ENCODE measurements at places on chromosomes 5 and 9.

GRCh38 chr5:133325864-133326263, 274.1 kb downstream of the HSPA4 start:
- no peak for DNase-seq

DNA sequence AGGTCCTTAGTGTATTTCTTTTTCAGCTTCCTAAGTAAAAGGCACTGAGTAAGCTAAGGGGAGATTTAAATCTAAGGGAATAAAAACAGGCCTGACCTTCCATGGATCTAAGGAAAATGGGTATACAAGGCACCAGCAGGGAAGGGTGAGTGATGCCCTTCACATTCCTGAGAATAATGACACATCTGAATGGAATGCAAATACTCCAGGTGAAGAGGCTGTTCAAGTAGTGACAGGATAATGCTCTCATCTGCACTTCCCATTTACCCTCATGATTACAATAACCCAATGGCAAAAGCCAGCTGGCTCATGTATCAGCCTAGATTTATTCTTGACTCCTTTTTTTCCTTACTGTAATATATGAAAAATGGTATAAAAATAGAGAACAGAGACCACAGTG, 216.2 kb upstream of the ACTBL2 start:
- no peak for DNase-seq

DNA sequence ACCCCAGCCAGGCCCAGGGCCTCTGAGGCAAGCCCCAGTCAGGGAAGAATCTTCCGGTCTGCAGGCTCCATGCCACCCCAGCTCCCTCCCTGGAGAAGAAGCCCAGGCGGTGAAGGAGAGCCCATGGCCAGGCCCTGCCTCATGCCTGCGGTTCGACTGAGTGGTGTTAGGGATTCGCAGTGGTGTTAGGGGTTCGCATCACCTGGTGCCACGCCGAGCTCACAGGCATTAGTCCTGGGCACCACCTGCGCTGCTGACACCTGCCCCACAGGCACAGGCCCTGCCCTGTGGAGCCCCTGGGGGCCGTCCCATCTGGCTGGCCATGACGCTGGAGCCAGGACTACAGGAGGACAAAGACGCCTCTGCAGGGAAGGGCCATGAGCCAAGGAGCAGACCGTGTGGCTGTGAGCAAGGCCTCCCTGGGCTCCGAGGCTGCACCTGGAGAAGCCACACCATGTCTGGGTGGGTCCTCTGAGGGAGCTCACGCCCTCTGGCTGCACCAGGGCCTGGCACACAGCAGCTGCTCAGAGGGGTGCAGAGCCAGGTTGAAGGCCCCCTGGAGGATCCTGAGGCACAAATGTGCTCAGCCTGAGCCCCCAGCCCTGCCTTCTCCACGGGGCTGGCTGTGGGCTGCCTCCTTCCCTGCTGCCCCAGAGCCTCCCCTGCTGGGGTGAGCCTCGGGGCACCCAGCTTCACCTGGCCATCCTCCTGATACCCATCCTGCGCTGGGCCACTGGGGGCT, 27.6 kb upstream of the RNF130 start:
- DNase-seq, result no peak

DNA sequence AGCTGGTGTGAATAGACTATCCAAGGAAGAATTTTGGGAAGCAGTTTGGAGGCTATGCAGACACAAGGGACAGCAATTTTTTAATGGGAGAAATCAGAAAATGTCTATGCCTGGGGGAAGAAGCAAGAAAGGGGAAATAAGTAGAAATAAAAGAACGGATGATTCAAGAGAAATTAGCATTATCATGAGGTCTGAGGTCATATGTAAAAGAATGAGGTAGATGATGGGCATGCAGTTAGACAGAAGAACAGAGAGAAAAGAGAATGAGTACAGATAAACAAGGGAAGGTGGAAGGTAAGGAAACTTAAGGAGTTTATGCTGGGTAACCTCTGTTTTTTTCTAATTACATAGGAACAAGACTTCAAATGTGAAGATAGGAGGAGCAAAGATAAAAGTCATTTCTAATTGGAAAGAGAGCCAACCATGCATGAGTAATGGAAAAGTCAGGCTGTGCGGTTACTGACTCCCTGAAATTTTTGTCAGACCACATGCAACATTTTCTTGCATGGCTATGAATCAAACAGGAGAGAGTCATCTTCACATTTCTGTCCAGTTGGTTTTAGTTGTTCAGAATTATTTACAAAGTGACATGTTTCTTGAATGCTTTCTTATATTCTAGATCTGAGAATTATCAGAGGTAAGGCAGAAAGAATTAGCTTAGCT, 101.0 kb upstream of the PIK3R1 start:
- DNase-seq, result no peak

DNA sequence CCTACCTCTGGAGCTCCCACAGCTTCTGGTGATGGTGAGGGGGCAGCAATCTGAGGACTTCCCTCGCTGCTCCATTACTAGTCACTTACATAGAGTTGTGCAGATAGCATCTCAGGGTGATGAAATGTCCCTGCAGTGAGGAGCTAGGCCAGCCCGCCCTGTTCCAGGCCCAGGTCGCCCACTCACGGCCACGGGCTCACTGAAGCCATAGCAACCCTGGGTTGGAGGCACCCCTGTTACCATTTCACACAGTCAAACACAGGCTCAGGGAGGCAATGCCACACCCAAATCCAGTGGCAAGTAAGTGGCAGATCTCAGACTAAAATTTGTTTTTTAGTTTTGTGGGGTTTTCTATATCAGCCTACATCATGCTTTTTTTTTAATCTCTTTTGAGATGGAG, 19.6 kb downstream of the SH2D3C start:
- no peak for DNase-seq

DNA sequence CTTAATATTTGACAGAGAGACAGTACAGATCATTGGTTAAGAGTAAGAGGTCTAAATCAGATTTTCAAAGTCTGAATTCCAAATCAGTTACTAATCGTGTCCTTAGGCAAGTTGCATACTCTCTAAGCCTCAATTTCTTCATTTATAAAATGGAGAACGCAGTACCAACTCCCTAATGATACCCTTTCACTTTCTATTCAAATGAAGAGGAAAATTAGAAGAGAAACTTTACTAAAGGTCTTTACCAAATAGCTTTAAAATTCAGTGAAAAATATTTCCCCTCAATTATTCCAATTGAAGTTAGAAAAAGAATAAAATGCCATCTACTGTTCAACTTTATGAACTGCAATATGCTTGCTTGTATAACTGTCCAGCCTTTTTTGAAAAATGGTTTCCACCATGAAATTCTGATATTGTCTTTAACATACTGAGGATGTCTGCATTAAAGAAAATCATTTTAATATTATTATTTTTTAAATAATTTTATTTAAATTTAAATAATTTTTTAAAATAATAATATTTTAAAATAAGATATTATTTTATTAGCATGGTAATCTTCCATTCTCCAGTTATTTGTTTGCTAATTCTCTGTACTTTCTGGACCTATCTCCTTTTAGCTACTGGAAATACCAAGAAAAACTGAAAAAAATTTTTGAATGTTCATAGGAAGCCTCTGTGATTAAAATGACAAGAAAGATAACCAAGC, 36.0 kb downstream of the POC5 start:
- DNase-seq, result no peak

DNA sequence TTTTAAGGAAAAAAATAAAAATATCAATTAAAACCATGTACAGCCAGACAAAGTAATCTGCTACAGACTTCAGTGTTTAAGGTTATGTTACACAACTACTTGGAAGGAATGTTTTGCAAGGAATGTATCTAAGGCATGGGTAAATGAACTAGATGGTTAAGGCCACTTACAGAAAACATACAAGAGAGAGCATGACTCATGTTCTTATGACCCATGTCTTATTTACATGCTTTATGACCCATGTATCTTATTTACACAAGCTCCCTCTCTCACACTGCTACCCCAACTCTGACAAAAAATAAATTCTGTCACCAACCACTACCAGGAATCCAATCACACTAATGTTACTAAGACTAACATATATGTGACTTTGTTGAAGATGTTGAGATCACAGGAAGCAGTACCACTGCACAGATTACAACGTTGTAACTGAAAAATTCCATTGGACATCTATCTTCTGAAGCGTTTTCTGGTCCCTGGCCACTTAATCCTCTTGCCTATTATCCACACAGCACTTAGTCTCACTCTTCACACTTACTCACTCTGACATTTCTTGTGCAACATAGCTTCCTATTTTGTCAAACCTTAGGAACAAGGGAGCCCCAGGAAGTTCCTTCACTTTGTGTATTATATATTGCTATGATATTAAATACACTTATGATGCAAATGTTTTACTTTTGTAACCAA, 1630.1 kb upstream of the C9orf72 start:
- DNase-seq, result no peak

GRCh38 chr9:134852906-134853654, 27.5 kb upstream of the FCN2 start:
- no peak for DNase-seq

DNA sequence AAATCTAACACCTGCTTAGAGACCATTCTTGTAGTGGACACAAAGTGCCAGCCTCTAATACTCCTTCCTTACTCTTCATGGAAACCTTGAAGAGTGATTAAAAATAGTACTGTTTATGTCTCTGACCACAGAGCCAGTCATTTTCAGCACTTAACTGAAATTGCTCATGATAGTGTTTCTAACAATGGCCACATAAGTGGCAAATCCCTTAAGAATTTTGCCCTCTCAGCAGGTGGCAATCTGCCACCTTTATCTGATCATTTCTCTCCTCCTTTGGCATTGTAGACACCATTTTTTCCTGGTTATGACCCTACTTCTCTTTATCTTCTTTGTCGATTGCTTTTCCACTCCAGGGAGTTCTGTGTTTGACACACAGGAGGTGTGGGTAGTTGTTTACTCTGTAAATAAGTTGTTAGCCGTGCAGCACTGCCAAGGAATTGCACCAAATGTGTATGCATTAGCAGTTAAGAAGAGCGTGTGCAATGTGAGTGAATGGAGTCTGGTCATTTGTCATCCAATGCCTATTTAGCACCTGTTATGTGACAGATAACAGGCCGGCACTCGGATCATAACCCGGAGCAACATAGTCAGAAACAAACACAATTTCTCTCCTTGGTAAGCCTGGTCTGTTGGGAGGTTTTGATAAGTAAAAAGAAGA, 36.8 kb upstream of the STARD4 start:
- no peak for DNase-seq

DNA sequence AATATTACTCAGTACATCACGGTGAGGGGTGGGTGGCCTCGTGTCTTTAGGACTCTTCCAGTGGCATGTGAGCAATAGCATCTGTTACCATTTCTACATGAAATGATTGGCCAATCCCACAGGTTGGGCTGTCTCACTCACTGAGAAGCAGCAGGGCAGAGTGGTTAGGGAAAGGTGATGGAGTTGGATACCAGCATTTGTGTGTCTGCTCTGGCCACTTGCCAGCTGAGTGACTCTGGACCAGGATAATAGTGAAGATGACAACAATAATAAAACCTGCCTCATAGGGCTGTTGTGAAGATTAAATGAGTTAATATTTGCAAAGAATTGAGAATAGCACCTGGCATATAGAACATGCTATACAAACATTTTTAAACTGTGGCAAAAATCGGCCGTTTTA, 42.0 kb downstream of the IQGAP2 start:
- no peak for DNase-seq

GRCh38 chr9:124264823-124265233, 7.1 kb downstream of the NEK6 start:
- no peak for DNase-seq

- no peak for DNase-seq
These were observed 318.4 kb upstream of the RIOK2 start for GRCh38 chr5:97501286-97501964.

GRCh38 chr5:95620030-95620869, at the start of gene GPR150:
TSS of gene GPR150 (plus strand) at chr5:95620087. CDS start at chr5:95620276, 189 bp downstream.
- no peak for DNase-seq

GRCh38 chr9:74463825-74464224, 33.3 kb upstream of the RORB start:
- DNase-seq, result no peak

DNA sequence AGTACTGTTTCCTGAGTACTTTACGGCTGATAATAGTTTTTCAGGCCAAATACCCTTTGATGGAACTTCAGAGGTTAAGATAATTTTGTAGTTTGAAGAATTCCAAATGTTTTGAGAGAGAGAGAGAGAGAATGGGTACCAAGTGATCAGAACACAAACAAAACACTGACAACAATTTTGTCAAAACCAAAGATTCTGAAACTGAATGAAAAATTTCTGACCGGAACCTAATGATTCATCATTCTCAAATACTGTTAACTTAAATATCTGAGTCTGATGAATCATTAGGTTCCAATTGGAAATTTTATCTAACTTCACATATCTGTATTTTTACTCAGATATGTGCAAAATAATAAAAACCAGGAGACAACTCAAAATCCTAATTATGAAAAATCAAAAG, 4.0 kb downstream of the LMBRD2 start:
- no peak for DNase-seq

DNA sequence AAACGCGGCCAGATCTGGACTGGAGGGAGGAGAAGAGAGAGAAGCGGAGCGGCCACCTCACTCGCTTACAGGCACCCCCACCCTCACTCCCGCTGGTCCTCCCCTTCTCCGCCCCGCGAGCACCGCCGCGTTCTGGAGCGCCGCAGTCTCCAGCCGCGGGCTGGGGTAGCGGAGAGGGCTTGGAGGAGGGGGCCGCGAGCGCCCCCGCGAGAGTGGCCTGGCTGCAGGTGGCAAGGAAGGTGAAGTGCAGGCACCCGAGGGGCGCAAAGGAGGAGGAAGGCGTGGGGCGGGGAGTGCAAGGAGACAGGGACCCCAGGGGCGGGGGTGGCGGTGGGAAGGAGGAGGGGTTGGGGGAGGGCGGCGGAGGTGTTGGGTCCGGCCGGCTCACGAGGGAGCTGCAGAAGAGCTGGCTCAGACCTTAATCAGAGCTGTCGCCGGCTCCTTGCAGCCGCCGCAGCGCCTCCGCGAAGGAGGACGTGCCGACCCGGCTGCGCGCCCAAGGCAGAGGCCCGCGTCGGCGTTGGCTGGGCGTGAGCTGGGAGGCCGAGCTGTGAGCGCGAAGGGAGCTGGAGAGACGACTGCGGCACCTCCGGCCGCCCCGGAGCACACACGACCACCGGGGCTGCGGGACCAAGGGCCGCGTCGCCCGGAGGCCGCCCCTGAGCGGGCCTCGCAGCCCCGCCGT, at the start of gene DMRT3:
TSS of gene DMRT3 (plus strand) at position 398 of the 685 bp plus-strand sequence. CDS start 347 bp downstream, outside the sequence.
- no peak for DNase-seq

DNA sequence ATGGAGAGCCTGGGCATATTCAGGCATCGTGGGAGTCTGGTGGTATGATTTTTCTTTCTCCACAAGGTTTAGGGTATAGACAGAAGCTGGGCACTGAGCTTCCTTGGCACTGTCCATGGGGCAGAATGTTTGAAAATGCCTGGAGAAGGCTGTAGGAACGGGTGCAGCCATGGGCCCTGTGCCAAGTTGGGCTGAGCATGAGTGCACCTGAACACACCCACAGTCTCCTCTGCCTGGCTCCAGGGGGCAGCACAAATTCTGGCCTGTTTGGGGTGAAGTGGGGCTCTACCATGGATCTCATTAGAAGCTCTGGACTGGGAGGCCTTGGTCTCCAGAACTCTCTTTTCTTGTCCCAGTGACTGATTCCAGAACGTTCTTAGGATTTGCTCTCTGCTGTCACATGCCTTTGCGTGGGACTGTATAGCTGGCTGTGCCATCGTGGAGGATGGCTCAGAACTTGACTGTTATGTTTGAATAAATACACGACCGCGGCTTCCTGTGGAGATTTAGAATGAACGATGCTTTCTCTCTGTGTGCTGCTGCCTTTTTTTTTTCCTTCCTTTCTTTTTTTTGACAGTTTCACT, 229.8 kb downstream of the FANCC start:
- no peak for DNase-seq

All from stimulated activated CD4-positive, alpha-beta T cell treated with anti-CD3 and anti-CD28 coated beads, Interleukin-1b, Interleukin-23, amount 100 ng/mL, for 1 hour (primary cell).